ENCODE measurements at places on chromosomes 5 and 9.

GRCh38 chr5:176359658-176360057, 1.9 kb downstream of the KIAA1191 start:
- DNase-seq = no peak

DNA sequence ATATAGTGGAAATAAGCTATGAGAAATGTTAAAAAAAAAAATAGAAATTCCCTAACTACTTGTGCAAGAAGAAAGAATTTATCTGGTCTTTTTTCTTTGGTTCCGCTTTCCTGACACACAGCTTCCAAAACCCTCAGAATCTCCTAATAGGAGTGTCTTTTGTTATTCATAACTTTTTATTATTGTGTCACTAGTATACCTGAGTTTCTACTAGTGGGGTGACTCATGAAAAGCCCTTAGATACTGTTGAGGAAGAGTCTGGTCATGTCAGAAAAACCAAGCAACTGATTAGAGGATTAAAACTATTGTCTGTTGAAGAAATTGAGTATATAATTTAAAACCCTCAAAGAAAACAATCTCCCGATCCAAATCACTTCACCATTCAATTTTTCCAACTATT, 152.8 kb upstream of the IFNE start:
- DNase-seq = no peak

DNA sequence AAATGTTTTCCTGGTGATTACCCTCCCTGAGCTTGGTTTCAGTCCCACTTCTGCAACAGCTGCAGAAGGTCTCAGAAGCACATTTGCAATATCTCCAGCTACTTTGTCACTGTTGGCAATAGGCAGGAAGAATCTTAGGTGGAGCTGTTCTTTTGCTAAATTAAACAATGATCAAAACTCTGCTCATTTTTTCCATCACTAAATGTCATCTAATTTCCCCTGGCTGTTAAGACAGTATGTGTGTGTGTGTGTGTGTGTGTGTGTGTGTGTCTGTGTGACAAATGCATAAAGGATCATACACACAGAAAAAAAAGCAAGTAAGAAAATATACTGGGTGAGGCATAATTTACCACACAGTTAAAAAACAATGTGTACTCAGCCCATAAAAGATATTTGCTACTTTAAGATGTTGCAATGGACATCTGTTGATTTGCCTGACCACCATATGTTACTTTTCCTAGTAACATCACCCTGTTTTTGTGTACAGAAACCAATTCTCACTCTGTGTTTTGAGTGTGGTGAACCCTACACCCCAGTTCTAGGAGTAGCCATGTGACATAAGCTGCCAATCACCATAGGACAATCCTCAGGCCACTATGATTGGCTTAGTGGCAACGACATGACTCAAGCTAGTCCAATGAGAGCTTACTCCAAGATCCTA, 572.6 kb upstream of the CLINT1 start:
- DNase-seq = peak; percentile 72

GRCh38 chr9:76618762-76619161, 145.5 kb upstream of the PCA3 start:
- no peak for DNase-seq

DNA sequence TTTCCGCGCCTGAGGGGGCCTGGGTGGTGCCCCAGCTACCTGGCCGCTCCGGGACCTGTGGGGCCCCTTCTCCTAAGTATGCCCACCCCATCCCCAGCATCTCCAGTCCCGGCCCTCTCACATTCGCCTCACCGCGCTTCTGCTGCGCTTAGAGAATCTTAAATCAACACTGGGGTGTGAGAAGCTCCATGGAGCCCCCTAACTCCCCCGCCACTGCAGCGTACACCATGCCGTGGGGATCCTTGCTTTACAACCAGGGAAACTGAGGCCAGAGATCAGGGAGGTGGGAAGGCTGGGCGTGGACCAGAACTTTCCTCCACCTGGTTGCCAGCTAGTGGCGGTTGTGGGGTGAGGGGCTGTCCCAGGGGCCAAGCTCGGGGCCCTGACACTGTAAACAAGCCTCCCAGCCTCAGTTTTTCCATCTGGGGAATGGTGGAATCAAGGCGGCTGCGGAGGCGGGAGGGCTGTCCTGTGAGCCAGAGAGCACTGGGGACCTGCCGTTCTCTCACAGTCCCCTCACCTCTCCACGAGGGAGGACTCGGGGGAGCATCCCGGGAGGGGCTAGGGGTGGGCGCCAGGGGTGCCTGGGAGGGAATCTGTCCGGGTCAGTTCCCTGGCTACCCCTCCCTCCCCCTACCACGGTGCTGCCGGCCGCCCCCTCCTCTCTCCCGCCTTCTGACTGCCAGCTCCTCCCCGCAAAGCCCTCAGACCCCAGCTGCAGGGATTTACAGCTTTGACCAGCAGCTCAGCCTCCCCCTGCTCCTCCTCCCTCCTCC, 161.2 kb downstream of the C9orf50 start:
- no peak for DNase-seq

DNA sequence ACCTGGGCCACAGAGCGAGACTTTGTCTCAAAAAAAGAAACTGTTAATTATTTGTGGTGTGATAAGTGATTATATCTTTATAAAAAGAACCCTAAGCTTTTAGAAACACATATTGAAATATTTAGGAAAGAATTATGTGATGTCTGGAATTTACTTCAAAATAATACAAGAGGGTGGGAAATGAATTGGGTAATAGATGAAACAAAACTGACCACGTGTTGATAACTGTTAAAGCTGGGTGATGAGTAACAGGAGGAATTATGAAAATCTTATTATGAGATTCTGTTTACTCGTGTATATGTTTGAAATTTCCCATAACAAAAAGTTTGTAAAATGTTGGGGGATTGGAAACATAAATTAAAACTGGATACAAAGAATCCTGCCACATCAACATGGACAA, 33.0 kb upstream of the PPP2CA start:
- DNase-seq = no peak

- DNase-seq = no peak
These were observed 144.5 kb upstream of the FTMT start for GRCh38 chr5:121707178-121707577.

- DNase-seq = no peak
These were observed 60.4 kb upstream of the RGMB start for GRCh38 chr5:98713027-98713426.

DNA sequence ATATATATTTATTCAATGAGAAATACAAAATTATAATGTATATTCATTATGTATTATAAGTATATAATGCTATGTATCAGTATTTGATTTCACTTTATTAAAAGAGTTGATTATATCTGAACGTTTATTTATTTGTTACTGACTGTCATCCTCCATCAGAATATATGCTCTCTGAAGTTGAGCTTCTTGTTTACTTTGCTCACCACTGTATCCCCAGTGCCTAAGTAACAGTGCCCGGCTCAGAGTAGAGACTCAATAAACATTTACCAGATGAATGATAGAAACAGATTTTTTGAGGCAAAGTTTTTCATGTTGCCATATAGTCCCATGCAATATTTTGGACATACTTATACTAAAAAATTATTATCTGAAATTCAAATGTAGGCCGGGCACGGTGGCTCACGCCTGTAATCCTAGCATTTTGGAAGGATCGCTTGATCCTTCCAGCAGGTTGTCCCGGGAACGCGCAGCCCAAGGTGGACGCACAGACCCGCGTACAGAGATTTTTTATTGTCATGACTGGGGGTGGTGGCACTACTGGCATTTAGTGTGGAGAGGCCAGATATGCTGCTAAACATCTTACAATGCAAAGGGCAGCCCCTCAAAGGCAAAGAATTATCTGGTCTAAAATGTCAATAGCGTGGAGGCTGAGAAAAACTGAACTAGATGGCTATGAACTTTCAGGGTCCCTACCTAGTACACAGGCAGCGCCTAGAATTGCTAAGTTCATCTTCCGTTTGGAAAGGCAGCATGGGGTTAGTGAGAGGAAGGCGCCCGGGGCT, 761 bp upstream of the DNAJC25 start:
- DNase-seq = no peak

DNA sequence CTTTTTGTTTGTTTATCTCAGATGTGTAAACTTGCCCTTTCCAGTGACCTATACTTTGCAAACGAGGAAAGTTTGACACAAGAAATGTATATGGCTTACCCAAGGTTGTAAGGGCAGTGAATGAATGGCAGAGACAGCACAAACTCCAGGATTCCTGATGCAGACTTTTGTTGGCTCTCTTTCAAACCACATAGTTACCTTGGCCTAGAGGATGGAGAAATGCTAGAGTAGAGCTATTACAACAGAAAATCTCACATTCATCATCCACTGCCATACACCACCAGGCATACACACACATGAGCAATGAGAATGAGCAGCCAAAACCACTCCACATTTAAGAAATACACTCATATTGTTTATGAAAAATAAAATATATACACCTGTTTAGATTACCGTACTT, 387.0 kb downstream of the TLR4 start:
- no peak for DNase-seq

DNA sequence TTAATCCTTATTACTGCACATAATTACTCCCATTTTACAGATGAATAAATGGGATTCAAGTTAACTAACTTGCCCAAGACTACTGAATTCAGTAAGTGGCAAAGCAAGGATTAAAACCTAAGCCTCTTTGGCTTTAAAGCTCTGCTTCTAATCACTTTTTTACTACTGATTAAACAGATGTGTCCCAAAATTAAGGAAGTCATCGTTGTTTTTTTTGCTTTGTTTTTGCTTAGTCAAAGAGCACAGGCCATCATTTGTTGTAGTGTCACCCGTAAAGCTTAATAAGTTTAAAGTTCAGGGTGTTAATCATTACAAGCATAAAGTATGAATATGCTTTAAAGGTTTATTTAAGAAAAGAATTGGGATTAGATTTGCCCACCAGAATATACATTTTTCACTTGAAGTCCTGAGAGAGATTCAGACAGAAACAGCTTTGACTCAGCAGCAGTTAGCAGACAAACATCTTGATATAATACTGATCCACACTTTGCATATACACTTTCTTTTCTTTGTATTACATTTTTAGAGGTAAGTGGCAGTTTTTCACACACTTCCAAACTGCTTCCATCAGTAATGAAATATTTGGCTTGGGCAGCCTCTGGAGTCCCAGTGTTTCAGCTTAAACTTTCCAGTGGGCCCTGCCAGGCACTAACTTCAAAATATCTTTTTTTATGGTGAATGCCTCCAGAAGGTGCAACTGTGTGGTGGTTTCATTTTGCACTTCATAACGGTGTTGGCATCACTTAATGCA, 52.7 kb downstream of the PIK3R1 start:
- no peak for DNase-seq

DNA sequence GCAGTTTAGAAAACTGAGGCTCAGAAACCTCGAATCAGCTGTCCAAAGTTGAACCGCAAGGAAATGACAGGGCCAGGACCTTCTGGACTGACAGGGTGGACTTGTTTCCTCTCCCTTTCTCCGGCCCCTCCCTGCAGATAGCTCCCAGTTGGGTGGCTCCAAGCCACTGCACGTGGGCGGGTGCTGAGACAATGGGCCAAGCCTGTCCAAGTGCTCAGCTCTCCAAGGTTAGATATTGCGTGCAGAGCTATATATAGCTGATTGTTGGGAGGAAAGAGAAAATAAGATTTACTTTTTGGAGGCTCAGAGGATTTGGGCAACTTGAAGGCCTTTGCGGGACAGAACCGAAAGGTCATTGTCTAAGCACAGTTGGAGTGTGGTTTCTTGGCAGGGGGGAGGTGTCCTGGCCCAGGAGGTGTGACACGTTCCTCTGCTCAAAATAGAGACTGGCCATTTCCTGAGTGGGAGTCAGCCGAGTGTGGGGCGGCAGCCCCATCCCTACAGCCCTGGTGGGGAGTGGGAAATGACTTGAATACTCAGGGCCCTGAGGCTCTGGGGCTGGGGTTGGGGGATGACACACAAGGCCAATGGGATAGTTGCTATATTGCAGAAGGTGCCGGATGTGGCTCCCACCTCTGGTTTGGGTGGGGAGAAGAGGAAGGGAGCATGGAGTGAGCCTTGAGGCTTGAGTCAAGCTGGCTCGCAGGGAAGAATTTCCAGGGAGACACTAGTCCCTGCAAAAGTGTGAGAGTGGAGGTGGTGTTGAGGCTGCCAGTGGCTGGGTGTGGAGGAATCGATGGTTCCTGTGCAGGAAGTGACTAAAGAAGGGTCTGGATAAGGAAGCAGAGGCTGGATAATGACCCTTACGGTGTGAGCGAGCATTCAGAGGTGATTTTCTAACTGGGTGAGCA, 44.4 kb upstream of the SMAD5 start:
- no peak for DNase-seq

DNA sequence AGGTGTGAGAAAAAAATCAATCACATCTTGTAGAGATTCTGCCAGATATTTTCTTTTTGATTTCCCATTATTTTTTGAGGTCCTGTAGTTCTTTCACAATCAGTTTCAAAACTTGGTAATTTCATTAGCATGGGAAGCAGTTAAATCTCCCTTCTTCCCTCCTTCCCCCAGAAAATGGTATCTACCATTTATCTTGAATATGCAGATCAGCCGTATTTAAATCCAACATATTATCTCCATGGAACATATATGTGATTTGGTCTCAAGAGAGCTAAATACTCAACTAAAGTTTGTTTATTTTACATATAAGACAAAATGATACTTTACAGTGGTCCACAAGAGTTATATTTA, 1034.8 kb downstream of the CDH12 start:
- no peak for DNase-seq

GRCh38 chr5:19977099-19977498, 10.9 kb downstream of the CDH18 start:
- no peak for DNase-seq

GRCh38 chr9:128203024-128203706, at the start of gene DNM1:
TSS of gene DNM1 (plus strand) at chr9:128203379. CDS start at chr9:128203471, 92 bp downstream.
- DNase-seq = peak; percentile 67

DNA sequence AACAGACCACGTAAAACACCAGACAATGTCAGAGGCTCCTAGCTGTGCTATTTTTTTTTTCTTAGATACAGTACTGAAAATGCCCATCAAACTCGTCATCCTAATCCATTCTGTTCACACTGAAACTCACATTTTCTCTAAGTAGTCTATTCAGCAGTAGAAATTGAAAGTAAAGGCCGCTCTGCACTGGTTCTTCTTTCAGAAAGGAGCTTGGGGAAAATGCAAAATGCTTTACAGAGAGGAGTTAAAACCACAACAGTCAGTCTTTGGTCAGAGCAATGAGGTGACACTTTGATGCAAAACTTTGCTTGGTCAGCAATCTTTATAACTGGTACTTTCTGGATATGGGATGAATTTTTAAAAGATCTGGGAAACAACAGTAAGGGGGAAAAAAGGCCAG, 43.8 kb upstream of the SUSD1 start:
- peak; percentile 96 for DNase-seq

GRCh38 chr9:32706725-32707100, 71.2 kb upstream of the TAF1L start:
- DNase-seq = no peak

DNA sequence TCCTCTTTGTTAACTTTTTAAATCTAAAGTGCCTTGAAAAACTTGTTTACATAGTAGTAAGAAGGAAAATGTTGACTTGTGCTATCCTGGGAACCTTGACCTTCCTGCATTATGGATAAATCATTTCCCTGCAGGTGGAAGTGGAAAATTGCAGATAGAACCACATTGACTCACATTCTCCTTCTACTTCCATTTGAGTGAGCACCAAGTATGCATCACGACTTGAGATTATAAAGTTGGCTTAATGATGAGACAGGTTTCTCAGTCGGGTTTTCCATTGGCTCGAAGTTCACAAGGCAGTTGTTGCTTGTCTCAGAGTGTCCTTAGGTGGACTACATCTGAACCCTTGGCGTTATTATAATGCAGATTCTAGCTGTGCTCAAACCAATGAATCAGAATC, 39.9 kb downstream of the DOCK8 start:
- no peak for DNase-seq

Measured in MM.1S (cell line).